SK-MEL-5 (cell line): ENCODE measurements at places on chromosomes 12 and 14. TPM values are rescaled to one million over a fixed set of nuclear protein-coding genes. Genes with fewer than 3 reads are reported as not detected.

RASSF9 gene
- total RNA-seq: 0.11 and 0.16 TPM in 2 replicates

TAS2R10 gene
- total RNA-seq: 0.13 and 0.98 TPM in 2 replicates

NGB gene
- not detected in 2 replicates for total RNA-seq

REP15 gene
- 0.13 and 1.4 TPM in 2 replicates for total RNA-seq

RERG gene
- 0.37 and 0.61 TPM in 2 replicates for total RNA-seq

IL23A gene
- total RNA-seq: 0.34 TPM in 1 of 2 replicates, not detected in the other

CSRP2 gene
- total RNA-seq: 20.2 TPM in 2 replicates

LRCOL1 gene
- total RNA-seq: not detected in 2 replicates

KCNA5 gene
- not detected in 2 replicates for total RNA-seq

GRIN2B gene
- 6.7 and 7.2 TPM in 2 replicates for total RNA-seq

FAM181A gene
- total RNA-seq: not detected in 2 replicates

NTF3 gene
- 0.37 and 0.53 TPM in 2 replicates for total RNA-seq

CCDC196 gene
- total RNA-seq: not detected in 2 replicates

BICDL1 gene
- 7.7 and 10.2 TPM in 2 replicates for total RNA-seq

MTHFD1 gene
- total RNA-seq: 32.6 and 37.9 TPM in 2 replicates

PTGER2 gene
- not detected in 2 replicates for total RNA-seq

SOAT2 gene
- not detected in 2 replicates for total RNA-seq

KRT5 gene
- total RNA-seq: not detected in 2 replicates

NELL2 gene
- 0.21 and 0.45 TPM in 2 replicates for total RNA-seq

MYF6 gene
- not detected in 2 replicates for total RNA-seq

CLEC7A gene
- total RNA-seq: not detected in 2 replicates

C12orf42 gene
- 0.63 TPM in 1 of 2 replicates, not detected in the other for total RNA-seq

TMEM233 gene
- total RNA-seq: 0.03 TPM in 1 of 2 replicates, not detected in the other

HRK gene
- total RNA-seq: 11.1 and 11.9 TPM in 2 replicates

KRT71 gene
- total RNA-seq: not detected in 2 replicates

AMDHD1 gene
- total RNA-seq: 1.1 and 1.2 TPM in 2 replicates

SENP1 gene
- total RNA-seq: 18.8 and 19.2 TPM in 2 replicates

FAM90A1 gene
- not detected in 2 replicates for total RNA-seq

RNASE7 gene
- not detected in 2 replicates for total RNA-seq

AKAP3 gene
- 0.75 and 0.79 TPM in 2 replicates for total RNA-seq

RASSF8 gene
- total RNA-seq: 47.9 and 60.7 TPM in 2 replicates

CCDC60 gene
- total RNA-seq: not detected in 2 replicates

LTBP2 gene
- total RNA-seq: 0.59 and 1.7 TPM in 2 replicates

B4GALNT3 gene
- total RNA-seq: 0.34 and 1.2 TPM in 2 replicates

KRT73 gene
- total RNA-seq: not detected in 2 replicates

TSHR gene
- not detected in 2 replicates for total RNA-seq

CPNE6 gene
- total RNA-seq: not detected in 2 replicates

PAH gene
- 0.58 TPM in 1 of 2 replicates, not detected in the other for total RNA-seq

ESRRB gene
- total RNA-seq: not detected in 2 replicates

CCDC198 gene
- not detected in 2 replicates for total RNA-seq

SLC39A5 gene
- not detected in 2 replicates for total RNA-seq

KLRG1 gene
- 5.1 and 5.8 TPM in 2 replicates for total RNA-seq

NUMB gene
- 10.8 and 18.4 TPM in 2 replicates for total RNA-seq

RNF212B gene
- total RNA-seq: not detected in 2 replicates

SLCO1B3 gene
- total RNA-seq: 0.21 TPM in 1 of 2 replicates, not detected in the other

GZMB gene
- not detected in 2 replicates for total RNA-seq

POTEG gene
- 0.21 and 0.35 TPM in 2 replicates for total RNA-seq

FOXA1 gene
- total RNA-seq: 0.05 TPM in 1 of 2 replicates, not detected in the other

CCDC177 gene
- total RNA-seq: 0.05 and 0.16 TPM in 2 replicates

MFAP5 gene
- not detected in 2 replicates for total RNA-seq

ATP23 gene
- 12.9 and 19.3 TPM in 2 replicates for total RNA-seq

ORMDL2 gene
- total RNA-seq: 51.7 and 52.2 TPM in 2 replicates

LPAR5 gene
- 0.11 TPM in 1 of 2 replicates, not detected in the other for total RNA-seq

CELA1 gene
- not detected in 2 replicates for total RNA-seq

RBP5 gene
- total RNA-seq: not detected in 2 replicates

CLEC4C gene
- not detected in 2 replicates for total RNA-seq

GLIPR1L2 gene
- not detected in 2 replicates for total RNA-seq

PDE6H gene
- total RNA-seq: not detected in 2 replicates

LMNTD1 gene
- total RNA-seq: not detected in 2 replicates
